ENCODE measurements at places on chromosomes 1 and 21.
A peak's percentile ranks its signal among the peaks of the same experiment; 100 is the strongest.

DNA sequence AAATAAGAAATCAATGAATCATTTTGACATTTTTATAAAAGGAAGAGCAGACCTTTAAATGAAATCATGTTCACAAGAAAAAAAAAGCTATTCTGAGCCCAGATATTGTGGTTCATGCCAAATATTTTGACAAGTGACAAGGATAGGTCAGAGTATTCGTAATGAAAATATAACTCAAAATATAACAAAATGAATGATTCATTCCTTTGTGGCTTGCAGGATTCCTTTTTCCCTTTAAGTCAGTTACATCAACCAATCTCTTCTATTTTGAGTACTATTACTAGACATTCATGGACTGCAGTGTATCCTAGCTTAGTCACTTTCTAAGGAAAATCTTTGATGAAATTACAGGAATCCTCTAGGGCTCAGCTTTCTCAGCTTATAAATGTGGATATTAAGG lies 188.7 kb downstream of the COL11A1 start:
- DNase-seq: no peak

- peak; percentile 96 for DNase-seq
Observed at GRCh38 chr21:43369124-43369523, 57.8 kb downstream of the SIK1 start.

GRCh38 chr1:200332716-200333115 lies 77.1 kb downstream of the ZNF281 start:
- DNase-seq: no peak

- DNase-seq: peak; percentile 50
Observed at GRCh38 chr1:27436204-27437159, 44.1 kb downstream of the GPR3 start.

- DNase-seq: no peak
Observed at GRCh38 chr1:74763807-74764206, 30.9 kb downstream of the TYW3 start.
